Sigmoid colon (tissue), 7 donors: ENCODE measurements at places on chromosomes 4 and X.
A peak's percentile ranks its signal among the peaks of the same experiment; 100 is the strongest.

- peak; percentile 69 for DNase-seq
Observed at GRCh38 chr4:81635739-81636138, 164.0 kb upstream of the RASGEF1B start.

DNA sequence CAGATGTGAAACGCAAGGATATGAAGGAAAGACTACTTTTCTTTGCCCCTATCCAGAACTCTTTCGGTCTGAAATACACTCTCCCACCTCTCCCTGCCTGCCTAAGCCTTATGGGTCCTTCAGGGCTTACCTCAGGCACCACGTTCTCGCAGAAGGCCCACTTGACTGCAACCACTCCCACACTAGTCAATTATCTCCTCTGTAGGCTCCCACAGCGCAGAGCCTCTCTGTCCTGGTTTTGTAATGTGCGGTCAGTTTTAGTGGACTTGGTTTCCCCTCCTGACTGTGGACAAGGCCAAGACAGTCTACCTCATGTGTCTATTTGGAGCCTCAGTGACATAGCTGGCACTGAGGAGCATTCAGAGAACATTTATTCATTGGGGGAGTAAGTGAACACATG lies 11.1 kb downstream of the CNGA2 start:
- DNase-seq = no peak

GRCh38 chrX:129876771-129877305 lies 29.1 kb upstream of the UTP14A start:
- no peak for DNase-seq

- no peak for DNase-seq
Observed at GRCh38 chr4:108965016-108965415, 202.2 kb upstream of the ETNPPL start.

DNA sequence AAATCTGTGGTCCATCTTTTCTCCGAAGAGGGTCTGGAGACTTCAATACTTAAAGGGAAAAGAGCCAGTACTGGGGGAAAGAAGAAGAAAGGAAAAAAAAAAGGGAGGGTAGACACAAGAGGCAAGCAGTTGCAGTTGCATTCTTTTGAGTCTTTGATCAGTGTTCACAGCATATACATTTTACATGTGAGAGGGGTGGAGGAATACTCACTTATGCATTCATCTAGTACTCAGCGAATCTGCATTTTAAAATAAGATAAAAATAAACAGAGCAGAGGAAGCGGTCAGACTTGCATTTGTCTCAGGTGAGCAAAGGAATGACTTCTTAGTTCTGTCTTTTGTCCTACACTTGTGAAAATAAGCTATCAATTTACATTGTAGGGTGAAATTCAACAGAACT lies 275.6 kb downstream of the SLC7A11 start:
- DNase-seq = no peak

DNA sequence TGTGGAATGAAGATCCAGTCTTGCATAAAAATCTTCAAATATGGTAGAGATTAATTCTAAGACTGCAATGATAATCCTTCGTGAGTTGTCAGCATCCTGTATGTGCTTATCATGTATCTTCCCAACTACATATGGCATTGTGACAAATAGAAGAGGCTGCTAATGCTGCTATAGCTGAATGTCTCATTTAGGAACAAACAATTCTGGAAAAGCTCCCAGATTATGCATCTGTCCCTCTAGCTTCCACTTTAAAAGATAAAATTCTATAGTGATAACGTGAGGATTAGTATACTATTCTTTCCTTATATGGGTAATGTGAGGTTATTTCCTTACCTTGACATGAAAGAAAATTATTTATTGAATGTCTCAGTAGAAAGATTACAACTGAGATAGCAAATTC lies 930.9 kb downstream of the DMD start:
- no peak for DNase-seq

- no peak for DNase-seq
Observed at GRCh38 chr4:4217113-4217512, 9.6 kb downstream of the OTOP1 start.

DNA sequence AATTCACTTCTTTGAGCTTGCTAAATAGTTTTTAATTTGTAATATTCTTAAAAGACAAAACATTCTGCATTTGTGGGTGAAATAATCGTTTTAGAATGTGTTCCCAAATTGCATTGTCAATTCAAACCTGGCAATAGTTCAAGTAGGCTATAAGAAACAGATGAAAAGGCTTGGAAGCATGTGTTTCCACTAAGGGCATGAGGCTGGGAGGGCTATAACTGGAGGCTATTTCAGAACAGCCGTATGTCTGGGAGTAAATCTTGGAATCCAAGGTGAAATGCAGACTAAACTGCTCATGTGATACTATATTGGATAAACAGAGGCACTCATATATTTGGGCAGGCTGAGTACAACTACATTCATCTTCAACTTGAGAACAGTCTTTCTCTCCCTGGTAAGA lies 117.4 kb upstream of the GRPR start:
- DNase-seq = no peak

GRCh38 chrX:34401411-34401810 lies 255.7 kb downstream of the TMEM47 start:
- no peak for DNase-seq

GRCh38 chr4:152965611-152966010 lies 29.5 kb downstream of the FHDC1 start:
- no peak for DNase-seq

GRCh38 chr4:91914176-91914804 lies 389.5 kb upstream of the GRID2 start:
- no peak for DNase-seq

DNA sequence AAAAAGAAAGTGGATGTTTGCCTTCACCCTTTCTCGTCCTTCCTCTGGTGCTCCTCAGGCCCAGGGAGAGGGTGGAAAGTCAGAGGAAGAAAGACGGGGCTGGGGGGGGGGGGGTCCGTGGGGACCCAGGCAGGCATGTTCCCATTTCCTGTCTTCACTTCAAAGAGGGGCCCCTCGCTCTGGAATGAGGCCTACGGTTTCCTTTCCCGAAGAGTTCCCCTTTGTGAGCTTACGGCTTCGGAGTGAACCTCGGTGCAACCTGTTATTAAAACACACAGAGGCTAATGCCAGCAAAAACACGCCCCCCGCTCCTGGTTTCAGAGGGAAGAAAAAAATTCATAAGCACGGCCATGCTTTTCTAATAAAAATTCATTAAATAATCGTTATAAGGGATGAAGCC lies 40.1 kb downstream of the SHOX start:
- DNase-seq = no peak

DNA sequence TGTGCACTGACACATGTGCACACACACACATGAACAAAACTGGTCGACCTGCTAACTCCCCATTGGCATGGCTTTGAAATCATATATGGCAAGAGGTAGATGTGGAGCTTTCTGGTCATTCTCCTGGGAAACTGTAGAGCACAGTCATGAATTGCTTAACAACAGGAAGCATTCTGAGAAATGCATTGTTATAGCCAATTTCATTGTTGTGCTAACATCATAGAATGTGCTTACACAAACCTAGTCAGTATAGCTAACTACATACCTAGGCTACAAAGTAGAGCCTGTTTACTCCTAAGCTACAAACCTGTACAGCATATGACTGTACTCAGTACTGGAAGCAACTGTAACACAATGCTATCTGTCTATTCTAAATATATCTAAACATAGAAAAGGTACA lies 134.2 kb upstream of the SH3RF1 start:
- no peak for DNase-seq

DNA sequence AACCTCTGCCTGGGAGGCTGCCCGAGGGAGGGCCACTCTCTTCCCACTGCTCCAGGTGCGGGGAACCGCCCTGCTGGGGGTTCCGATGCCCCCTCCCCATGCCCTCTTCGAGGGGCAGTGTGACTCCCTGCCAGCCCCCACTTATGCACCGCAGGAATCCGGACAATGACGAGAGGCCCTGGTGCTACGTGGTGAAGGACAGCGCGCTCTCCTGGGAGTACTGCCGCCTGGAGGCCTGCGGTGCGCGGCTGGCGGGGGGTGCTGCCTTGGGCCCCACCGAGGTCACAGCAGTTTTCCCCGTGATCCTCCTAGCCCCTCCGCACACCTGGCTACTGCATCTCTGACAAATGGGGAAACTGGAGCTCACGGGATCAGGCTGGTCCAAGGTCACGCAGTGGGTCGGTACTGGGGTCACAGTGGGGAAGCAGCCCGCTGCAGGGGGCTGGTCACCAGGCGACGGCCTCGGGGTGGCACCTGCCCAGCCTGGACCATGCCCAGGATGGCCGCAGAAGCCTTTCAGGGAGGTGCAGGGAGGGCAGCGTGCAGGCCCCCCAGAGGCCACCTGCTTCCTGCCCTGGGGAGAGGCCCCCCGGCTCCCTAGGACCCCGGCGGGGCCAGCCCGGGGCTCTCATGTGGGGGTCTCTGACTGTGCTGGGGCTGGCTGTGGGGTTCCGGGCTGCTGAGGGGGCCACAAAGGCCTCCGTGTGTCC lies 3.5 kb downstream of the HGFAC start:
- no peak for DNase-seq

DNA sequence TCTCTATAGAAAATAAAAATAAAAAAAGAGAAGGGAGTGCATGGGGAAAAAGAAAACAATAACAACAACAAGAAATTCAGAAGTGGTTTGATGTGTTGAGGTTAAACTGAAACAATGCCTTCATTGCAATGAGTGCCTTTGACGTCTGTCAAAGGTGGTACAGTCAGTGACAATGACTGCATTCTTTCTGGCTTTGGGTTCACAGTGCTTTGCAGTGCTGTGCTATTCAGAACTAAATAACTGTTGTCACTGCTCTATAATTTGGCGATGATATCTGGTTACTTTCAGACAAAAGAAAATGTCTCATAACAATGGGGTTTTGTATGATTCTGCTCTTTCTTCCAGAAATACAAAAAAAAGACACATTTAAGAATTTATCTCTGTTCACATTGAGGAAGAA lies 488.6 kb upstream of the MAGEB2 start:
- no peak for DNase-seq

- no peak for DNase-seq
Observed at GRCh38 chrX:48833542-48834138, 1.8 kb downstream of the PCSK1N start.

- DNase-seq = no peak
Observed at GRCh38 chr4:156771171-156771837, 200.3 kb downstream of the PDGFC start.

- DNase-seq = no peak
Observed at GRCh38 chr4:37760840-37761239, 65.6 kb upstream of the PGM2 start.
